ENCODE measurements at places on chromosomes 13 and 19.
A peak's percentile ranks its signal among the peaks of the same experiment; 100 is the strongest.

DNA sequence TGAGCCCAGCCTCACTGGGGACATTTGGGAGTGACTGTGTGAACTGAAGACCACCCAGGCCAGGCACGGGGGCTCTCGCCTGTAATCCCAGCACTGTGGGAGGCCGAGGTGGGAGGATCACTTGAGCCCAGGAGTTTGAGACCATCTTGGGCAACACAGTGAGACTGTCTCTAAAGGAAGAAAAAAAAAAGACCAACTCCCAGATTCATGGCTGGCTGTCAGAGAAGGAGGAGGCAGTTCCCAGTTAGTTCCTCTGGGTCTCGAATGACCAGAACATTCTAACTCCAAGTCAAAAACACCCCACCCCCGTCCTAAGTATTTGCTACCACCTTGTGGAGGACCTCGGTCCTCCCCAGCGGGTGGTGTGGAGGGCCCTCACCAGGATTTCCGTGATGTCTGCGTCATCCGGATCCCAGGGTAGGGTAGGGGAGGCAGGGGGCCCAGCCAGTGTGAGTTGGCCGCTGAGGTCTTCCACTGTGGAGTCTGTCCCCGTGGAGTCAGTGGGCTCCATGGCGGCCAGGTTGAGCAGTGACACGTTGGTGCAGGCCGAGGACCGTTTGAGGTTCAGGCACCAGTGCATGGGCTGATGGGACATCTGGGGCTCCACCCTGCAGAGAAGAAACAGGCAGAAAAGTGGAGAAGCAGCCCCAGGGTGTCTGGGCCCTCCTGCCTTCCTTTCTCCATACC, 1.3 kb downstream of the TSKS start:
- no peak for DNase-seq

DNA sequence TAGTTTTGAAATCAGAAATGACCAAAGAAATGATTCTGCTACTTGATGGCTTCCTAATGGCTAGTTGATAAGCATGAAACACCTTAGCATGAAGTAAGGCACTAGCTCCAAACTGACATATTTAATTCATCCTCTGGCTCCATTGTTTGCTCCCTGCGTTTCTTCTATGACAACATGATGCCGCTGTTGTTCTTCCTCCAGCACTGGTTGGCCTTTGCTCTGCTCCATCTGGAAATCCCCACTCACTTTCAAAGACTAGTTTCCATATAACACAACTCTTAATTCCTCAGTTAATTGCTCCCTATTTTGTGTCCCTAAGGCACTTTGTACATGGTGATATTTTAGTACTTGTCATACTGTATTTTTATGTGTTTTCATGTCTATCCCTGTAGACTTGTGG, 151.6 kb downstream of the GPC6 start:
- no peak for DNase-seq

GRCh38 chr19:34639491-34640085, 37.4 kb downstream of the SCGB2B2 start:
- peak; percentile 66 for DNase-seq

- no peak for DNase-seq
These were observed 16.7 kb upstream of the SLC39A3 start for GRCh38 chr19:2756477-2756876.

DNA sequence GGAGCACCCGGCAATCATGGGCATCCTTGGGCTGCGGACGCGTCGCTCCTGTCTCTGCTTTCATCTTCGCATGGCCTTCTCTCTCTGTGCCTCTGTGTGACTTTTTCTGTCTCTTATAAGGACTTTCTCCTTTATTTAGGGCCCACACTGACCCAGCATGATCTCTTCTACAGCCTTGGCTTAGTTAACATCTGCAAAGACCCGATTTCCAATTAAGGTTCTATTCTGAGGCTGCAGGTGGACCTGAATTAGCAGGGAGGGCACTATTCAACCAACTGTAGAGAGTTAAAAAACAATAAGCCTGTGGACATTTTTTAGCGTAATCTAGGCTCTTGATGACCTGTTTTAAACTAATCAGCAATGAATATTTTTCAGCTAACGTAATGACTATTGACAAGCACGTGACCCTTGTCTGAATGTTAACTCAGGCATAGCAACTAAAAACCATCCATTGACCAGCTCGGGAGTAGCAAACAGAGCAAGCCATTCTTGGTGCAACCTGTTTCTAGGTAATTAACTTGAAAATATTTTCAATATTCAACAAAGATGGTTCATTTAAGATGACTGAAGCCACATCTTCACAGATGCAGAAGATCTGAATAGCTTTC, 15.2 kb downstream of the F10 start:
- no peak for DNase-seq

DNA sequence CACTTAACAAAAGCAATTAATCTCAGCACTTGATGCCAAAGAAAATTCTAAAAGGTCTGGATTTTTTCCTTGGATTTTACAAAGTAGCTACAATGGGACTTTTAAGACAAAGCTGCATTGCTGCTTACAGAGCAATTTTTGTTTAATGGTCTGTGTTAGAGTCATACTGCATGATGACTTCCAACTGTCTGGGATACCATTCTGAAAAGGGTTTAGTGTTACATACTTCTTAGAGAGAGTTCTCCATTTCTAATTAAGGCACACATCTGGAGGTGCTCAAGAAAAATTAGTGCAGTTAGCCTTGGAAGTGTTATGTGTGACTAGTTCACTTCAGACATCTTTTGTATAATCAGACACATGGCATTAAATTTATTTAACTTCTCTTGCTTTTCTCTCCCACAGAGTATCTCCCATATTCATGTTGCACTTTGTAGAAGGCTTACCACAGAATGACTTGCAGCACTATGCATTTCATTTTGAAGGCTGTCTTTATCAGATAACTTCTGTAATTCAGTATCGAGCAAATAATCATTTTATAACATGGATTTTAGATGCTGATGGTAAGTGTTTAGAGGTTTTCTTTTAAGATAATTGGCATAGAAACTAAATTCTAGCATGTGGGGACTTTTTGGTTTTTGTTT, 35.1 kb downstream of the USPL1 start:
- DNase-seq: no peak

DNA sequence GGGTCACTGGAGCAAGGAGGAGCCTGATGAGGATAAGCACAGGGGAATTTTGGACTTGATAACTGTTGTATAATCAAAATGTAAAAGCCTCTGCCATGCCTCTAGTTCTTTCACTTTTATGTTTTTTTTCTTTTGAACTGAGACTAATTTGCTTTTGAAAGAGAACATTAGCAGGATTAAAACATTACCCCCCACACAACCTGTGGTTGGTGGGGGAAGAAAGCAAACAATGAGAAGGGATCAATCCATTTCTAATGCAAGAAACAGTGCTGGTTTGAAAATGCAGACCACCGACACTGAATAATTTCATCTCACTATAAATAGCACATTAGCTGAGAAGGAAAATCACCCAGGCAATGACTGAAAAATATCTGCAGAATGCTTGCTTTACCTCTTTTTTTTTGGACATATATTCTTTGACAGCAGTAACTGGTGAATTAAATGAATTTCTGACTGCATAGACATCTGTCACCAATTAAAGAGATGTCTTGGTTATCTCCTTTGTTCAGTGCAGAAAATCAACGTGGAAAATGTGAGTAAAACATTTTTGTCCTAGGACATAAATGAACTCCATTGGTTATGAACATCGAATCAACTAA, 48.6 kb upstream of the TRPC4 start:
- DNase-seq: no peak

DNA sequence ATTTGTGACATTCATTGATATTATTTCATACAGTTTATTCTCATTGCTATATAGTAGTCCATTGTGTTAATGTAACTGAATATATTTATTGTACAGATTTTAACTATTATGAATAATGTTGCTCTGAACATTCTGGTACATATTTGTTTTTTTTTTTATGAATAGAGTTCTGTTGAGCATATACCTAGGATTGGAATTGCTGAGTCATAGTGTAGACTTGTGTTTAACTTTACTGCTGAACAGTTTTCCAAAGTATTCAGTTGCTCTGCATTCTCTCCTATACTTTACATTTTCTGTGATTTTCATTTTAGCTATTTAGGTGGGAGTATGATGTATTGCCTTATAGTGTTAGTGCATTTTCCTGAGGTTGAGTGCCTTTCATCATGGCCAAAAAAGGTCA, 97.5 kb downstream of the MAB21L1 start:
- DNase-seq: no peak

DNA sequence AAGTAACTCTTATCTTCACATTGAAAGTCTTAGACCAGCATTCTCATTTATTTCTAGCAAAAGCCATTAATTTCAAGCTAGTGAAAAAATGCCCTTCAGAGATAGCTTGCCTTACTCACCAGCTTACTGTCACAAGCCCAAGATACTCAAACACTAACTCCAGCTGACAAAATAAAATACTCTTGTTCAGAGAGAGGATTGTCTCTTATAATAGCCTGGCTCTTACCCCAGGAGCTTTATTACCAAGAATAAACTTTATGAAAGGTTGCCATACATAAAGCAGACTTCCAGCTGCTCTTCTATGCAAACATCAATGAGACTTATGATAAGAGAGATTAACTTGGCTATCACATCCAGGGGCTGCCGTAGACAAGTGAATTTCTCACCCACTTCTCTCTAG, 53.6 kb downstream of the XPO4 start:
- no peak for DNase-seq

DNA sequence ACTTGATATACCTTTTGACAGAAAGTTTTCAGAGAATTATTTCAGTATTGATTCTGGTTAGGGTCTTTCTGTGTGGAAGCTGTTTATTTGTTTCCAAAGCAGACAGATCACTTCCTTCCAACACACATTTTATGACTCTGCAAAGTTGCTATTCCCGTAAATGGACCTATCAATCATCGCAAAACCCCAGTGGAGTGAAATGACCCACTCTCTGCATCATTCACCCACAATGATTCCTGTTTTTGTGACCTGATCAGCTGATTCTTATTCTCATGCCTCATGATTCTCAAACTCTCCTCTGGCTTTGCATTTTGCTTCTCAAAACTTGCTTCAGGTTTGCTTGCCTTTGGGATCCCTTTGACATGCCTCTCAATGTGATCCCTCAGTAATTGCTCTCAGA, 453.7 kb downstream of the PCDH17 start:
- no peak for DNase-seq

- no peak for DNase-seq
These were observed 218.4 kb upstream of the TMTC4 start for GRCh38 chr13:100892981-100893380.

DNA sequence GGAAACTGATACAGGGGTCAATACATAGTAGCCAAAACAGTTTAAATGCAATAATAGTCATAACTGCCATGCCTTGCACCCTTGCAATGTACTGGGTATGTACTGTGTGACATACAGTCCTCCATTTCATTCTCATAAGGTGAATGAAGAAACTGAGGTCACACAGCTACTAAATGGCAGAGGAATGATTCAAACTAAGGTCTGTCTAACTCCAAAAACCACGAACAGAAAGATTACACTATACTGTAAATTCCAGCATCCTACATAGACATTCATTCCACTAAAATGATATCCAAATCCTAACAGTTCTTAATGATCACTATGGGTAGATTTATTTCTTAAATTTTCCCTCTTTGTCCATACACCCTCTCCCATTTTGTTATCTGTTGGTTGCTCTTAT, 238.1 kb upstream of the SERP2 start:
- no peak for DNase-seq

DNA sequence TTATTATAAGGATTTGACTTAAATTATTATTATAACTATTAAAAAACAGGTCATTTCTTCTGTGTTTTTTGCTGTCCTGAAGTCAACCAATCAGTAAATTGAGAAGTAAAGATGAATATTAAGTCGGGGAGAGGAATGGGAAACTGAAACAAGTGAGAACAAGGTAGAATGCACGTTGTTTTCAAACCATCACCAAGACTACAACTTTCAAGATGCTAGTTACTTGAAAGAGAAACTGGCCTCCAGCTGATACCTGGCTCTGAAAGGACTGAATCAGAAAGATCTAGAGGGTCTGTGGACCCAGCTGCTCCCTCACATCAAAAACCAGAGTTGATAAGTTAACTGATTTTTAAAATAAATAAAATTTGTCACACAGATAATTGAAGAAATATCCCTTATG, 1301.5 kb upstream of the ATXN8OS start:
- DNase-seq: no peak

DNA sequence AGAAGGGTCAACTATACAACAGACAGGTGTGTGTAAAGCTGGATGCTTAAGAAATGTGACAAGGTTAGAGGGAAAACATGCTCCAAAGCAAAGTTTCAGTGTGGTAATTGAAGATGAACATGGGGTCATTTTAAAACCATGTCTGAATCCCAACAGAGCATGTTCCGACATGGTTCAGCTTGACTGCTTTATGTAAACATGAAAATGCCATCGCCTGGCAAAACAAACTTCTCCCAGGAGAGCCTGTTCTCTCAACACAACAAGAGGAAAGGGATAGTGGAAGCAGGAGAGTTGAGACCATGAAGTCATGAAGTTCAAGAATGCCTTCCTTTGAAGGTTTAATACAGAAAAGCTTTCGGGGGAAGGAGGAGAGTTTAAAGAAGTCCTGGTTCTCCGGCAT, 85.8 kb downstream of the EPSTI1 start:
- no peak for DNase-seq

DNA sequence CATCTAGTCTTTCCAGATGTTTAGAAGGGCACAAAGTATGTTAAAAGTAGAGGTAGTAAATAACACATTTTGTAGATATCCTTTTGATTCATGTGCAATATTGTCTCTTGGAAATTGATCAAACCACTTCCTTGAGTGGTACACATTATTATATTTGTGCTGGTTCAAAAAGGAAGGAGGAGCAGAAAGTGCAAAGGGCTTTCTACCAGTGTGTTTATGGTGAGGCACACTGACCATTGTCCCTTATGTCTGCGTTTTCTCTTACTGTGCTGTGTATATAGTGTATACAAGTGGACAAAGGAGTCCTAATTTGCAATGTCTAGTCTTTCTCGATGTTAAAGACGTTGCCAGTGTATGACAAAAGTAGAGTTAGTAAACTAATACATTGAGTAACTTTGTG, 41.4 kb upstream of the FLT1 start:
- DNase-seq: no peak

- no peak for DNase-seq
These were observed 103.9 kb downstream of the LMO7 start for GRCh38 chr13:75740031-75740430.

GRCh38 chr13:67308004-67308772, 78.1 kb upstream of the PCDH9 start:
- no peak for DNase-seq

DNA sequence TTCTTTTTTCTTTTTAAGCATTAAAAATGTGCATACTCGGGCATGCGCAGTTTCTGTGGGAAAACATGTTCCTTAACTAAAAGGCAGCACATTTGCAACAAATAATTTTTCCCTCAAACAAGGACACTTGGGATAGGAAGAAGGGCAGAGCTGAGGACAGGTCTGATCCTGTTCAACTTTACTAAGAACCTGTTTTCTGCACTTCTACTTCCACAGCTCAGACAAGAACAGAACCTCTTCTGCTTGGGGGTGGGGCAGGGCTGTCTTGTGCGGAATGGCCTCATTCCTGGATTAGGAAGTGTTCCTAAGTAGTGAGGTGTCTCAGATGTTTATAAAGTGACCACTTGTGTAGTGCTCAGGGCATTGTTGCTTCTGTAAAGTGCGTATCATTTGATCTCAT, 18.3 kb downstream of the SAFB start:
- no peak for DNase-seq

GRCh38 chr13:96299235-96299634, 209.3 kb downstream of the HS6ST3 start:
- DNase-seq: no peak

Measured in CD4-positive, alpha-beta T cell treated with Interleukin-4 for 4 hours (primary cell).